Aorta (tissue), 5 donors: ENCODE measurements at places on chromosomes 7 and 10.

DNA sequence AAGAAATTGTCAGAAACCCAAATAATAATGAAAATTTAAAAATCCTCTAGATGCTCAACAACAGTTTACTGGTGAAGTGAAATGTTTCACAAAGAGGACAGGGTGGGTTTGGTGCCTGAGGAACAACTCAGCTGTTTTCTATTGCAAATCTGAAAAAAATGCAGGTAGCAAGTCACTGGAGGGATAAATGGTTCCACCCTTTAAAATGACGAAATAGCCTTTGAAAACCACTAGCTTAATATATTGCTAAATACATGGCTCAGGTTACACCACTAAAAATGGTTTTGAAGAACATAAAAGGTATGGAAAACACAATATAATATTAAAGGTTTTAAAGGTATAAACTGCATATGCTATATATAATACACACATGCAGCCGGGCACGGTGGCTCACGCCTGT is 69.5 kb downstream of the LMBR1 start:
- DNase-seq, result no peak

- no peak for DNase-seq
These were observed 10.7 kb upstream of the GJD4 start for GRCh38 chr10:35594115-35595079.

DNA sequence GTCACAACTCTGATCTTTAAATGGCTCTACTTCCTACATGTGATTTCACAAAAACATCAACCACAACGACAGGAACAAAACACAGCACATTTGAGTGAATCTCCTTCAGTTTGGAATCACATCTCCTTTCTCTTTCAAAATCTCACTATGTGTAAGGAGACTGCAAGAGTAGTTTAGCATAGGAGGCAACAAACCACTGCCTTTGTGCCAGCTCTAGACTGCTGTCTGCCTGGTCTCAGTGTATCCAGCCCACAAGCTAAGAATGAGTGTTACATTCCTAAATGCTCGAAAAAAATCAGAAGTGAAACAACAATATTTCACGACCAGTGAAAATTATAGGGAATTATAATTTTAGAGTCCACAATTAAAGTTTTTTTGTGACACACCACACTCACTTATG is 217.0 kb upstream of the STEAP4 start:
- DNase-seq, result no peak

DNA sequence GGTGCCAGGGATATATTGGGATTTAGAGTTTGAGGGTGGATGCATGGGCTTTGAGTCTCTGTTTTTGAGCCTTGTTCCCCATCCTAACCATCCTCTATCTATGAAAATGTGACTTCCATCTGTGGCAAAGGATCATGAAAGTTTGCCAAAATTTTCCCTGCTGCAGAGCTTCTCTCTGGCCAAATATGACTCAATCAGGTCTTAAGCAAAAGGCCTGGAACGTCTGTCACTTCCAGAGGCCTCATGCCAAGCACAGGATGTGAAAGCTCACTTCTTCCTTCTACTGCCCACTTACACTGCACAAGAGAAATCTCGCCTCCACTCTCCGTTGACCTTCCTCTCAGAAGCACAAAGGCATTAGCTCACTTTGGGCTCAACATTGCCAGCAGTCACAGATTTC is 696.9 kb upstream of the NRP1 start:
- no peak for DNase-seq

- no peak for DNase-seq
These were observed 59.9 kb downstream of the INSIG1 start for GRCh38 chr7:155357573-155358041.

DNA sequence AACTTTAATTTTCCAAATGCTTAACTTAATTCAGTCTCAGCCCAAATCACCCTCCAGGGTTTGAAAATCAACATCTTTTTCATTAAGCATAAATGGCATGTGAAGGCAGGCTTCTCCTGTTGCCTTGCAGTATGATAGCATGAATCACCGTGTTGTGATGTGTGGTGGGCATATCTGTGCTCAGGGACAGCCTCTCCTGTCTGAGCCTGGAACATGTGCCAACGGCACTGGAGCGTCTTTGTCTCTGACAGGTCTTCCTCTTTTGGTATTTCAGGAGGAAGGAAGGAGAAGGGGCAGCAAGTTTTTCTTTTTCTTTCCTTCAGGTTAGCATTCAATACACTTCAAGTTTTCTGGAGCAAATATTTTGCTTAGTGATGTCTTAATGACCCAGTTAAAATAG is 57.6 kb downstream of the LRGUK start:
- no peak for DNase-seq

GRCh38 chr7:30679664-30680063 is 2.6 kb downstream of the CRHR2 start:
- no peak for DNase-seq

DNA sequence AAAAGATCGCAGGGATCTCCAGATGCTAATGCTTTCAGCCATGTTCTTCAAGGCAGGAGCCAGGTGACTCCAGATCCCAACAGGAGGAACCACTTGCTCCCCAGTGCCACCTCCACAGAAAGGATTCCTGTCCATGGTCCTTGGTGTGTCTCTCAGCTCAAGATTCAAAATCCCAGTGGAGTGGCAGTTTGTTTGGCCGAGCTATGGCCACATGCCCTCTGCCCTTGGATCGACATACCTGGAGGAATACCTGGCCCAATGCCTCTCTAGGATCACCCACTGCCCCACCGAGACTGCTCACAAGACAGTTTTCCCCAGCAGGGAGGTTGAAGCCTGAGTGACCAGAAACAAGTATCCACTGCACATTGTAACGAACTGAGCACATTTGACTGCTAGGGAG is 3.9 kb upstream of the GPRIN2 start:
- peak; percentile 16 for DNase-seq

- DNase-seq, result no peak
These were observed 388.8 kb upstream of the PHF14 start for GRCh38 chr7:10584886-10585285.

DNA sequence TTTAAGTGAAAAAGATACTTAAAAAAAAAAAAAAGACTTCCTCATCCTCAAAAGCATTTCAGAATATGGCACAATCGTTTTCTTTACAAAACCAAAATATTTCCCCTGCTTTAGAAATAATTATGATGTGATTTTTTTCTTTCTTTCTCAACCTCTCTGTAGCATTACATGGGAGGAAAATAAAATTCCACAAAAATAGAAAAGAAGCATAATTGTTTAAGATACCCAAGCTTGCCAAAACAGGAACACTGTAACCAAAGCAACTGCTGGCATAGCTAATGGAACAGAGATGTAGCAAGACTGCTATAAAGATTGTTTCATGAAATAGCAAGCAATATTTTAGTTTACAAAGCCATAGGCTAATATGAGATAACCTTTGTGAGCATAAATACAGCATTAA is 75.6 kb upstream of the GPR22 start:
- DNase-seq, result no peak

DNA sequence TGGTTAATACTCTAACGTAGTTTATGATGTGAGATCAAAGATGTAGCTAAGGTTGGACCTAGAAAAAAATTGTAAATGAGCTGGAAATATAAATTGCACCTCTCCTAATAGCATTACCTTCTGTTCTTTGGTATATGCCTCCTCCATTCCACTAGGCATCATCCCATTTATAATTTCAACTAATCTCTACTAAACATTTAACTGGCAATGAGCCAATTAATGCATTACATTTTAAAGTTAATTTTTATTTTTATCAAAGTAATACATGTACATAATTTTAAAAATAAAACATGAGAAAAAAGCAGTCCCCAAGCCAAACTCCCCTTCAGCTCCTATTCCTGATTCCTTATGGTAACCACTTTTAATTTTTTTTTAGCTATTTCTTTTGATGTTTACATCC is 35.1 kb upstream of the SKAP2 start:
- DNase-seq, result no peak

DNA sequence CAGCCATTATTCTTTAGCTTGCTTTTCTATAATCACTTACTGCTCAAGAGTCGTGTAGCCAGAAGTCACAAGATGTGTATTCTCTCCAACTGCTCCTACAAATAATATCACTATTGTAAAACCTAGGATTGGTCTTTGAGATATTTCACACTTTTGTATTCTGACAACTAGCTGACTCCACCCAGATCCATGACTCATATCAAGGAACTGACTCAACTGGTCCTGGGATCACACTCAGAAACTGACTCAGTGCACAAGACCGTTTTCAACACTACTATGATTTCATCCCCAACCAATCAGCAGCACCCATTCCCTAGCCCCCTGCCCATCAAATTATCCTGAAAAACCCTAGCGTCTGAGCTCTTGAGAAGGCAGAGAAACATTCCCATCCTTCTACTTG is 56.5 kb upstream of the ORC5 start:
- DNase-seq, result no peak

DNA sequence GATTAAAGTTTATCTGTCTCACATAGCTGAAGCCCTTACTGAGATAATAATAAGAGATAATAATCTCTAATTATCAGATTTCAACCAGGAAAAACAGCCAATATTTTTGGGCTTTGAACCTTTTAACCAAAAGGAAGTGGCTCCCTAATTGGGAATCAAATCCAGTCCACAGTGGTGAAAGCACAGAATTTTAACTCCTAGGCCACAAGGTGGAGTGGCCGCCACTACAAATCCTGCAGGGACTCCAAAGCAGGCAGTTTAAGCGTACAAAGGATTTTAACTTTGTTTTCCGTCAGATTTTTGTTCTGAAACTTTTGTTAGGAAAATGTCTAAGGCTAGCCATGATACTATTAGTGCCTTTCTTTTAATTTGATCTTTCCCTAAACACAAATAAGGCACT is 99.6 kb upstream of the CCNY start:
- no peak for DNase-seq

DNA sequence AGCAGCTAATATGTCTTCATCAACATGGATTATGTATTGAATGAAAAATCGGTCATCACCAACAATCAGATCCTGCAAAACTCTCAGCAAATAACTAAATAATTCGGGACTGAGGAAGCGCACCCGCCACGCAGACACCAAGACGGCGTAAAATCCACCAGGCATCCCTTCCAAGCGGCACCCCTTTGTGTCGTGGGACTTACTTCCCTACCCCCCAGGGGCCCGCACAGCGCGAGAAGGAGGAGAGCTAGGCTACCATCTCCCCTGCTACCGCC is 721 bp downstream of the ARL3 start:
- DNase-seq, result no peak

- DNase-seq, result peak; percentile 19
These were observed 132.8 kb downstream of the ELFN1 start for GRCh38 chr7:1802899-1803298.

- no peak for DNase-seq
These were observed 101.2 kb downstream of the RPS24 start for GRCh38 chr10:78134773-78135306.

GRCh38 chr10:129024046-129024445 is 443.0 kb upstream of the MGMT start:
- DNase-seq, result no peak

DNA sequence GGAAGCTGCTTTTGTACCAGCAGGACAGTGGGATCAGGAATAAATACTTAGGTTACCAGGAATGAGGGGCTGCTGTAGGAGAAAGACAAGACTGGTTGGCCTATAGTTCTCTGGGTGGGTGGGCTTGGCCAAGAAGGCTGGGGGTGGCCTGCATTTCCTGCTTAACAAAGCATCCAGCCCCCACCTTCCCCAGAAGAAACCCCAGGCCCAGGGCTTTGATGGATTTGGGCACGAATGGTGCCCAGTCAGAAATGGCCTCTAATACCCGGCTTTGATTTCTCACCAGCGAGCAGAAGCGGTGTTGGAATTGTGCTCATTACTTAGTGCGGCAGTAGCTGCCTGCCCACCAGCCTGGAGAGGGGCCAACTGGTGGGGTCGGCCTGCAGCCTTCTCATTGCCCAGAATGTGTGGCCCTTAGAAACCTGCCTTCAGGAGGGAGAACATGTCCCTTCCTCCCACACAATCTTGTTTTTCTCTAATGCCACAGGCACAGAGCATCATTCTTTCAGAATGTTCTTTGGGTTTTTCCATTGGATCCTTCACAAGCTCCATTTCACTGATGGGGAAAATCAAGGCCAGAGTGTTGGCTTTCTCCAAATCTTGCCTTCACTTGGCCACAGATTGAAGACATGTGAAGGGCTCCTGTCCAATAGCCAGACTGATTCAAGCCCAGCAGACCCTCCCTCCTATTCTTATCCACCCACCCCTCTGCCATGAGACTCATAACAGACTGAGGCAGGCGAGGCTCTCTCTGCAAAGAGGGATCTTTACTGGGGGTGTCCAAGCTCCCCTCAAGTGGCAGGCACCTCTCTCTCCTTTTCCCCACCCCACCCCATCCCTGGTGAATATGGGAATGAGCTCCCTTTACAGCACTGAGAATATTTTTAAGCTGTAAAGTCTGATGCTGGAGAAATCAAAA is 2.5 kb downstream of the UNC5B start:
- DNase-seq, result peak; percentile 40

DNA sequence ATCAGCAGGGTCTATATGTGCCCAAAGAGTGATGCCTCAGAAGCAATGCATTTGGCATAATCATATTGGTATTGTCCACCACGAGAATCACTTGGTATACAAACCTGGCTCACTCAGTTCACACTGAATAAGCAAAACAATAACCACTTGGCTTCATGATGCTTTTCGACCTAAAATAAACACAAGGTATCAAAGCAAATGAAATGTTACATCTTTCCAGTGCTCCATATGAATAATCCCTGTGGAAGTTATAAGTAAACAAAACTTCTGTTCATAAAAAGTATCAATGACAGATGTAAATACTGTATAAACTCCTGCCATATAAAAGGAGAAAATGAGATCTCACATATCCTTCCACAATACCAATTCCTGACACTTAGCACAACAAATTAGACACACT is 29.8 kb upstream of the EBLN1 start:
- DNase-seq, result no peak

DNA sequence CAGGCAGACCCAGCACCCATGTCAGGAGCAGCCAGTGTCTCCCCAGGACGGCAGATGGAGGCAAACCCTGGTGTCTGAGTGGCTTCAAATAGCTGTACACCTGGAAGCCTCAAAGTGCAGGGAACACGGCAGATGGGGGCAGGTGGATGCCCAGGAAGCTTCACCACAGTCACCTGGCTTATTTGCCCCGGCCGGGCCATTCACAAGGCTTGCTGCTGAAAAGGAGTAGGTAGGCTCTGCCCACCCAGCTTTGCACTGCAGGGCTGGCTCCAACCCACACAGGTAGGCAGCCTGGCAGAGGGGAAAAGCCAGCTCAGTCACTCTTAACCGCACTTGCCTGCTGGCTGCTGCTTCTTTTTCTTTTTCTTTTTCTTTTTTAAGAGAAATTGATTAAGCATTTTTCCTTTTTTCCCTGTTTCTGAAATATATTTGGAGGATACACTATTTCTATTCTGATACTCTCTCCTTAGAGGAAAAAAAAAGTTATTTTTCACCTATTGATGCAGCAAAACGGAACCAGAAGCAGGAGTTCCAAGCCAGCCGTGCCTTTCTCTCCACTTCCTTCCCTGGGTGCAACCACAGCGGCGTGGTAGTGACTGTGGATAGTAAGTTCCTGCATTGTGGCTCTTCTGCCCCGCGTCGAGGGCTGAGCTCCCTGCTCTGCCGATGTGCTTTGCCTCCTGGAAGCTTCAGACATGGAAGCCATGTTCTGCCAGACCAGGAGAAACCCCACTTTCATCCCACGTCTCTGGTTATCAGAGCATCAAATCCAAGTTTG is 118.3 kb downstream of the KLF6 start:
- peak; percentile 70 for DNase-seq
